Activated T-cell treated with anti-CD3 and anti-CD28 coated beads, Interleukin-2, amount 50 U/mL, for 1 hour (primary cell): ENCODE measurements at places on chromosomes 16 and 17.

- DNase-seq: no peak
Measured at GRCh38 chr16:20348365-20349185, 3.9 kb downstream of the UMOD start.

DNA sequence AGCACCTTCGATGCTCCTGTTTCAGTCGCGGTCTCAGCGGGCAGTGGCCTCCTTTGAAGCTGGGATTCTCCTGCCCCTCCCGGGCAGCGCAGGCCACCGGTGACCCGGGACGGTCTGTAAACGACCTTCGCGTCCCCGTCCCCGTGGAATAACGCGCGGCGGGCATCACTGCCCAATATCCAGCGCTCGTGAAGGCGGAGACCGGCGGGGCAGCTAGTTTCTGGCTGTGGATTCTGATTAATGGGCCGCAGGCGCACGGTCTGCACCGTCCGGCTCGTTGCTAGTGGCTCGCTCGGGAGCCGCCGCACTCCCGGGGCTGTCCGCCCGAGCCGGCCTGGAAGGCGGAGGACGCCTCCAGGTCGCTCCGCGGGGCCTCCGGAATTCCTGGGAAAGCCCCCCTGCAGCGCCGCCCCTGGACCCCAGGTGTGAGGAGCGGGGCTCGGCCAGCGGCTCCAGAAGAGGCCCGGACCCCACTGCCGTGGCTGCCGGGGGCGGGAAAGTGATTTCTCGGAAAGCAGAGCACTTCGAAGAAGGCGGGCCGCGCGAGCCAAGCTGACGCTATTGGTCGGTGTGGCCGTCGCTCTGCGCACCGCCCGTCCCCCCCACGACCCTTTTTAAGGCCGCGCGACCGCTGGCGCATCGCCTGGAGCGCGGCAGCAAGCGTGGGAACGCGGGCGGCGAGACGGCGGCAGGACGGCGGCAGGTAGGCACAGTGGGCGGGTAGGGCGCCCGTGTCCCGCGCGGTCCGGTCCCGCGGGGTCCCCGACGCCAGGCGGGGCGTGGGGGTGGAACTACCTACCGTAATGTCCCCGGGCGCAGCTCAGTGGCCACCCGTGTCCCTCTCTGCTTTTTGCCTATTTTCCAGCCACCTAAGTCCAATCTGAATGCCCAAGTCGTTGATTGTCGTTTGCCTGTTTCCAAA is at the start of gene IRF8:
Gene IRF8 (plus strand): TSS at position 642 of the 922 bp plus-strand sequence. CDS start 3,854 bp downstream, outside the sequence.
- peak; percentile 75 for DNase-seq

GRCh38 chr17:34081269-34081668 is 173.8 kb upstream of the CCL2 start:
- no peak for DNase-seq

- no peak for DNase-seq
Measured at GRCh38 chr16:2090481-2090776, 42.6 kb downstream of the TSC2 start.

- DNase-seq: no peak
Measured at GRCh38 chr16:51635181-51635580, 484.1 kb upstream of the SALL1 start.

- DNase-seq: no peak
Measured at GRCh38 chr16:9556949-9557665, 465.7 kb downstream of the HAPSTR1 start.

DNA sequence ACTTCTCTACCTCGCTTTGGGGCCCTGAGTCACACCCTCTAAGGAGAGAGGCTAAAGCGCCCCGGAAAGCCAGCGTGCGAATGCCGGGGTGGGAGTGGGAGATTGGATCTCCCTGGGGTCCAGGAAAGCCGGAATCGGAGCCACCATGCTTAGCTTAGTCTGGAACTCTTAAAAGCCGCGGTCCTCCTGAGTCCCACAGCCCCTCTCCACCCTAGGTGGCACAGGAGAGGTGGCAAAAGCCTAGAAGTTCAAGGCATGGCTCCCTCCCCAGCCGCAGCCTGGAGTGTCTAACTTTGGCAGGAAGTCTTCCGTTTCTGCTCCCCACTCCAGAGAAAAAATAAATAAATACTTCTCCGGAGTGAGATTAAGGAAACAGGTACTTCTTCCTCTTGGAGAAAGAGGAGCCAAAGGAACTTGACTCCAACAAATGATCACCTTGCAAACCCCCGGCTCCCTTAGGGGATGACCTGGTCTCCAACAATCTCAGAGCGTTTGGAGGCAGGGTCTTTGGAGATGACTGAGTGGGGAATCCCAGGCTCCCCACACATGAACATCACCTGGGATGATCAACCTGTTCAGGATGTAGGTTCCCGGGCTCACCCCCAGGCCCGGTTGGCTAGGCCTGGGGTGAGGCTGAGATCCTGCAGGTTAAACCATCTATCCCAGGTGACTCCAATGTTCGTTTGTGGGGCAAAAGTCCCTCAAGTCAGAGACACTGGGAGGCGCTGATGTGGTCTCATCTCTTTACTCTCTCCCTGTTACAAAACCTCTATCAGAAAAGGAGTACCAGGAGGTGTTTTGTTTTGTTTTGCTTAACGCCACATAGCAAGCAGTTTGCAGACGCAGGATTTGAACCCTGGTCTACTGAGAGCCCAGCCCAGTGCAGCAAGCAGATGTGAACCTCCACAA is 2.9 kb downstream of the CIITA start:
- DNase-seq: no peak

DNA sequence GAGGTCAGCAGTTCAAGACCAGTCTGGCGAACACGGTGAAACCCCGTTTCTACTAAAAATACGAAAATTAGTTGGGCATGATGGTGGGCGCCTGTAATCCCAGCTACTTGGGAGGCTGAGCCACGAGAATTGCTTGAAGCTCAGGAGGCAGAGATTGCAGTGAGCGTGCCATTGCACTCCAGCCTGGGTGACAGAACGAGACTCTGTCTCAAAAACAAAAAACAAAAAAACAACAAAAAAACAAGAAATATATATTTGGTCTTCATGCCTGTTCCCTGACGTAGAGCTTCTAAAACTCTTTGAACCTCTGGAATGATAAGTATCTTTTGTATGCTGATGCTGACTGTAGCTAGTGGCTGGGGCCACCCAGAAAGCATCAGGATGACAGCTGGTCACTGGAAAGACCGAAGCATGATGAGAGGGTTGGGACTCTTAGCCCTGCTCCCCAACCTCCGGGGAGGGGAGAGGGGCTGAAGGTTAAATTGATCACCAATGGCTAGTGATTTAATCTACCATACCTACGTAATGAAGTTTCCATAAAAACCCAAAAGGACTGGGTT is 54.8 kb downstream of the TEX14 start:
- no peak for DNase-seq

- no peak for DNase-seq
Measured at GRCh38 chr17:9188367-9188766, 167.1 kb downstream of the NTN1 start.

DNA sequence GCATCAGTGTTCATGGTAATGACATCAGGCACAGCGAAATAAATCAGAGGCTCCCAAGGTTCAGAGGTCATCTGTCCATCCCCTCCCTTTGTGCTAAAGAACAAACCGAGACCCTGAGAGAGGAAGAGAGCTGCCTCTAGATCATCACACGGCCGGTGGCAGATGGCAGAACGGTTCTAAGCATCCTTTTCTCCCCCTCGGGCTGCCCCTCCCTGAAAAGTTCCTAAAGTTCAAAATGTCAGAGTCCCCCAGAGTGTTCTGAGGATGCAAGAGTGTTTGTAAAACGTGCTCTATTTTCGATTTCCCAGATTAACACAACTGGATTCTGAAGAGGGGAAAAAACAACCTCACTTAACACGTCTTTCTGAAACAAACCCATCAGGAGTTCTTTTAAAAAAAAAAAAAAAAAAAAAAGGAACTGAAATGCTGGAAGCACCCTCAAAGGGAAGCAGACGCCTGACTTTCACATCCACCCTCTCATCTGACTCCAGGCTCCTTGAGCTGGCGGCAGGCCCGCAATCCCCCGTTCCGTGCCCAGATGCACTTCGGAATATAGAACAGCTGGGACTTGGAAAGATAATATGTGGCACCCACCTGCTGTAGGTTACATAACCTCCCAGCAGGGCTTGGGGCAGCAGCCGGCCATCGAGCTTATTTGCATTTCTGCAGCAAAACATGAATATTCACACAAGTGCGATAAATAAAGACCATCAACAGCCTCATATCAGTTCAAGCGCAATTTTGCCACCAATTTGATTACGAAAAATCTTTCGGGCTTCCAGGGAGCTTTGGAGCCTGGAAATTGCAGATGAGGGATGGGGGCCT is 115.5 kb upstream of the SMURF2 start:
- peak; percentile 22 for DNase-seq

- DNase-seq: no peak
Measured at GRCh38 chr16:23061669-23062068, 87.6 kb downstream of the USP31 start.

DNA sequence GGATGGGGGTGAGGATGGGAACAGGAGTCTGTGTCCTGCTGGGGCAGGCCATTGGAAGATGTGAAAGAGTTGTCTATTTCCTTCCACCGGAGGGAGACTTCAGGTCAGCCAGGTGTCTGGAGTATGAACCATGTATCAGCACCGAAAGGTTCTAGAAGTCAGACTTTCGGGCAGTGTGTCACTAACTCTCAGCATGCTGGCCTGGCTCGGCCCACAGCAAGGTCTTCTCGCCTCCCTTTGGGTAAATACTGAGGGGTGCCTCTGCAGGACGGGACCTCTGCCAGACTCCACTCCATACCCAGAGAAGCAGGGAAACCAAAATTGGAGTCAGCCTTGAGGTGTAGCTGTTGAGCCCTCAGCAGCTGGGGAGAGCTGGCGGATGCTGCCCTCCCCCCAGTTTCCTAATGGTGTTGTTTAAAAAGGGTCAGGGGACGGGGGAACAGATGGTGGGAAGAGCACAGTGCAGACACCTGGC is 507 bp downstream of the CIITA start:
- no peak for DNase-seq

DNA sequence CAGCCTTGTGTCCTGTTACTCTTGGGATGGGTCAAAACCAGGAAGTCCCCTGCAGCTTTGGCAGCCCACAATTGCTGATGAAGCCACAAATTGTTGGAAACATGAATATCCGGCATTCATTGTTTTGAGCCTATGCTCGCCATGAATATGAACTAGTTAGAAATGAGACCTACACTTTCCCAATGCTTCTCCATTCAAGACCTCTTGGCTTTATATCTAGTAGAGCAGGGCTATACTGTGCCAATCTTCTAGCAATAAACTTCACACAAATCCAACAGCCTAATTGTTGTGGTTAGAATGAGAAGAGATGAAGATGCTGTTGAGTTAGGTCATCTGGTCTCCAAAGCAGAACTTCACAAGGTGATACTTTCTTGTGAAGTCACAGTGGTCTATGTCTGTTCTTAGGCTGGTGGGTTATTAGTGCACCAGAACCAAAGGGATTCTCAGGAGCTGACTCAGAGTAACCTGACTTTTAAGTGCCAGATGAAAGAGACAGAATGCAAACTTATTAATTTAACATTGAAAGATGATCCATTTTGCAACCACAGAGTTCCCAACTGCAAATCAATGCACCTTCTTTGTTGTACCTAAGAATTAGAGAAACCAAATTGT is 13.7 kb upstream of the KRT23 start:
- no peak for DNase-seq

GRCh38 chr16:84005391-84005790 is 37.2 kb downstream of the SLC38A8 start:
- DNase-seq: no peak

DNA sequence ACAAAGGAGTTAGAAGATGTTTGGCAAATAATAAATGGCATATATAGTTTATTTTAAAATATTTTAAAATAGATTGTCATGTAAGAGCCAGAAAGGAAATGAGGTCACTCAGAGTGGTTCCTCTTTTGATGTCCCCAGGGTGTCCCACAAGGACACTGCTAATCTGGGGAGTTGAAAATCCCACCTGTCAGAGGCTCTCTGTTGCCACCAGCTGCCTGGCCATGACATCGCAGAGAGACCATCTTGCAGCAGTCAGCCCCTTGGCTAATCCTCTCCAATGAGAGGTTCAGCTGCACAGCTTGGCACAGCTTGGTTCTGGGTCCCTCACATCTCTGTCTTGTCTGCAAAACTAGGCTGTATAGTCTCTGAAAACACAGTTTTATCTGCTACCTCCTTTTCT is 11.0 kb upstream of the RBFOX1 start:
- DNase-seq: no peak

- DNase-seq: no peak
Measured at GRCh38 chr17:64998436-64999190, 57.9 kb downstream of the GNA13 start.

DNA sequence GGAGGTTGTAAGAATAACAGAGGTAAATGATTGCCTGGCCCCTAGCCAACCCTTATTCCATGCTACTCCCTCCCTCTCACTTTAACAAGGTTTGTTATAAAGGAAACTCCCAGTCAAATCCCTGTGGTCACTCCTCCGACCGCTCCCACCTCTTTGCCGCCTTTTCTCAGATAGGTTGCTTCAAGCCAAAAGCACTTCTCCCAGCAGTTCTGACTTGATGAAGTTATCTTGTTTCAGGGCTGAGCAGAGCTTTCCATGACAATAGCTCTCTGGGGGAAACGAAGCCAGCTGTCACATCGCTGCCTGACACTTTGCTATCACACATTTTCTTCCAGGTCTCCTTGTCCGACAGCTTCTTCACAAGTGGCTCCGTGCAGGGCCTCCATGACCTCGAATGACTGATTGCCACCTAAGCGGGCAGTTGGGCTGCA is 278.6 kb downstream of the HAPSTR1 start:
- DNase-seq: no peak

DNA sequence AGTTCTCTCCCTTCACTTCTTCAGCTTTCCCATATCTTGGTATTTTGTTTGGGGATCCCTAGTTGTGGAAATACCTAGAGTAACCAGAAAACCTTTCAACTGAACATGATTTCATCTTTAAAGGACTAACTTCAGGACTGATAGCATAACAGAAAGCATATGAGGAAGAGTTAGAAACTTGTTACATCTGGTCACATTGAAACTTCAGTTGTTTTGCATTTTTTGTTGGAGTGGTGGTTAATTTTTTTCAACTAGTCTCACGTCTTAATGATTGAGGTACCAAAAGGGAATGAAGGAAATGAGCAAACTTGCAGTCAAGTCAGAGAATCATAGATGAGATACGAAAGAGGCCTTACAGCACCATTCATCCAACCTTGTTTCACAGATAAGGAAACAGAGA is 49.6 kb downstream of the TANGO6 start:
- DNase-seq: no peak

GRCh38 chr17:35297666-35298065 is 54.8 kb downstream of the SLFN5 start:
- no peak for DNase-seq

- DNase-seq: no peak
Measured at GRCh38 chr17:55133583-55133982, 131.2 kb upstream of the HLF start.

GRCh38 chr16:25052530-25052929 is 37.4 kb upstream of the ARHGAP17 start:
- DNase-seq: no peak

- no peak for DNase-seq
Measured at GRCh38 chr16:50365791-50366575, 2.8 kb downstream of the BRD7 start.

GRCh38 chr17:12994341-12995074 is 23.3 kb downstream of the ELAC2 start:
- no peak for DNase-seq

- no peak for DNase-seq
Measured at GRCh38 chr17:64275016-64275415, 12.0 kb upstream of the TEX2 start.
